K562 (cell line): ENCODE measurements at places on chromosomes 1 and 21.

- no peak for DNase-seq
These were observed 4.1 kb upstream of the TRAF3IP3 start for GRCh38 chr1:209751627-209752231.

DNA sequence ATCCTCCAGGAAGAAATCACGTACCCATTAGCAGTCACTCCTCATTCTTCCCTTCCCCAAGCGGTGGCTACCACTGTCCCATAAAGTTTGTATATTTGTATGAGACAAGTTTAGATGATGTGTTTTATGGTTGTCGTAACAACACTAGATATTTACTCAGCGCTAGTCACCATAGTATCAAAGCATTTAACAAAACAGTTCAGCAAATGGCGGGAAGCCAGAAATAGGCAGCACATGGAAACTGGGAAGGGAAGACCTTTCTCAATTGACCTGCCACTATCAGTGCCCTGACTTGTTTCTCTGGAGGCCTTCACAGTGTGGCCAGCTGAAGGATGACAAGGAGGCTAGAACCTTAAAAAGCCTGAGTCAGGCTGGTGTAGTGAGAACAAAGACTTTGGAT lies 31.1 kb downstream of the CNST start:
- no peak for DNase-seq

- DNase-seq: no peak
These were observed 41.7 kb downstream of the MRPL39 start for GRCh38 chr21:25565272-25566211.

DNA sequence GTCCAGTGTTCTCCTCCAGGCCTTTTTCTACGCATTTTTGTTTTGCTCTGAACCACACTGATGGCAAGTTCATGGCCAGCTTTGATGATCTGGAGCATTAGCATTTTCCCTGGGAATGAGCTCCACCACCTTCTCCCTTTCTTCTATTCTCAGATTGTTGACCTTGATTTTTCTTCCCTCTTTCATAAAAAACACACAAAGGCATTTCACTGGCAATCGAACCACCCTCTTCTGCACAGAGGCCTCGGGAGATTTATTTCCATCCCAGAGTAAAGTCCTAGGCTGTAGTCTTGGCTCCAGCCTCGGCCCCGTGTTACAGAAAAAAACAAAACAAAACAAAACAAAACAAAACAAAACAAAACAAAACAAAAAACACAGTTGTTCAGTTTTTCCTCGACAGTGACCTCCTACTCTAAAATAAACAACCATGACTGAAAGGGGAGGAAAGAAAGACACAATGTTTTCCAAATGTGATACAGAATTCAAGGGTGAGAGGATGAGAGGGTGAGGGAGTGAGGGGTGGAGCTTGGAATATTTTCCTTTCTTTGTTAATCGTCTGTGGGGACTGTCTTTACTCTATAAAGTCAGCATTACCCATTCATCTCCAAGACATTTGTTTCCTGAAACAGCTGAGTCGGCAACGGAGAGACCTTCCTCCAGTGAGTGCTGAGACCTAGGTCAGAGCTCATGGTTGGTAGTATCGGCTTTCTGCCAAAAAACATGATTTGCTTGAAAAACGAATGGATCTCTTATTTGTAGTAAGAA lies 29.8 kb upstream of the RNF186 start:
- no peak for DNase-seq
